ENCODE measurements at places on chromosomes 7 and 10. TPM values are rescaled to one million over a fixed set of nuclear protein-coding genes. Genes with fewer than 3 reads are reported as not detected.

GRCh38 chr10:98758463-98758862, 311.7 kb upstream of the HPS1 start:
- DNase-seq = no peak

DNA sequence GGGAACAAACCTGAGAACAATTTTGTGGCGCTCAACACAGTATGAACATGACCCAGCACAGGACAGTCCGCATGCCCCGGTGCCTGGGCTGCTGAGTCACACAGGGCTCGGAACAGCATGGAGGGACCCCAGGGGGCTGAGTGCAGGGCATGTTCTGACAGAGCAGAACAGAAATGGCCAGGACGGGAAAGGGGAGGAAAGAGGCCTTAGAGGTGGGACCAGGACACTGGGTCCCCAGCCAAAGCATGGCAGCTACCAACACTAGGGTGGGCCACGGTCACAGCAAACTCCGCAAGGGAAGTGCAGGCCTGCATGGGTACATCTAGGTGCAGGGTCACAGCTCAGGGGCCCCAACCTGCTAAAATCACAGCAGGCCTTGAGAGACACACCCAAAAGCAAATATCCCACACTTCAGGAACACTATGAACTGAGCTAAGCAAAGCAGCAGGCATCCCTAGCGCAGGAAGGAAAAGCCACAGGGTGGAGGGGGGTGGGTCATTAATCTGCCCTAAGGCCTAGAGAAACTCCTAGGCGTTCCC, 5.6 kb downstream of the IMPDH1 start:
- no peak for DNase-seq

DNA sequence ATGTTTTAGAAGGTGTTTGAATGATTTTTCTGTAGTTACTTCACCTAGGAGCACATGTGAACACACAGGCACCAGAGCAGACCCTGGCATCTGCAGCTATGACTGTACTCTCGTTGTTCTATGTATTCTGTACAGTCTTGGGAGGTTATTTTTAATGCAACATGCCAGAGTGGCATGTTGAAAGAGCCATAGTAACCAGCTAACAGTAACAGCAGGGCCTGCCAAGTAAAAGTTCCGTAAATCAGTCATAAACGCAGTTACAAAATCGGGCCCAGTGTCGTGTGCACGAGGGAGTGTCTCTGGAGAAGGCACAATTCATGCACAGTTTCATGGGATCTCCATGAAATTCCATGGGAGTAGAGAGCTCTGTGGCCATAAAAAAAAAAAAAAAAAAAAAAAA, 108.3 kb upstream of the CDK6 start:
- DNase-seq = no peak

The MOGAT3 gene
- not detected for total RNA-seq

DNA sequence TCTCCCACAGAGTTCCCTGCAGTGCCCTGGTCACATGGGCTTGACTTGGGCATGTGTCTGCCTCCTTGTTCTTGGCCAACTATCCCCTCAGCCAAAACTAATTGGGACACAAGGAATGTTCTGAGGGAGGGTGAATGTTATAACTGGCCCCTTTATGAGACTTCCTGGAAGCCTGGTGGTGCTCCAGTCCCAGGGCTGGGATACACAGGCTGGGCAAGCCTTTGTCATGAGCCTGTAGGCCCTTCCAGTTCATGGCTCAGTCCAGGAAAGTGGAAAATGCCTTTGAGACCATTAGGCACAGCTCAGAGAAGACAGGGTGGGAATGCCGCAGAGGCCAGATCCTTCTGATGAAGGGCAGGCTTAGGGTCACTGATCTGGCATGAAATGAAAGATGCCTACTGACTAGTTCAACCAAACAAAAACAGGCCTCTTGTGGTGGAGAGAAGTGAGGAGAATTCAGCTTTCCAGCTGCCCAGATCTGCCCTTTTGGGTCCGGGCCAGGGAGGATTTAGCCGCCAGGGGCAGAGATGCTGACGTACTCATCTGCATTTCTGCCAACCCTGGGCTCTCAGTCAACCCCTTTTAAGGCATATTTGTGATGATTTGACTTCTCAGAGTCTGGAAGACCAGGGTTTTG, 961.5 kb downstream of the KCNMA1 start:
- no peak for DNase-seq

- DNase-seq = no peak
These were observed 170.4 kb downstream of the ARID5B start for GRCh38 chr10:62071846-62072281.

- DNase-seq = no peak
These were observed 51.4 kb upstream of the AOAH start for GRCh38 chr7:36775676-36776075.

The FGL2 gene
- not detected for total RNA-seq

DNA sequence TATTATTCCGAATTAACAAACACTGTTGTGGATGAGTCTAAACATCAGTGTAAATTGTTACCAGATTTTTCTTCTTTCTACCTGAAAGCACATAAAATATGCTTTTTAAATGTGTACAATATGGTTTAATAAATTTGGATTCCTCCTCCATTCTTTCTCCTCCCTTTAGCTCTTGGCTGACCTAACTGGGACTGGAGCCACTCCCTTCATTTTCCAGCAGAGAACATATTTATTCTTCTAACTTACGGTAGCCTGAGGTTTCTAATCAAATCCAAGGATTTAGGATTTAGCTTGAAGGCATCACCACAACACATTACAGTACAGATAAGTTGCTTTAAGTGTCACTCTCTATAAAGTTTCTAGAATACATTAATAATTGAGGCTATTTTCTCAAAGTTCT, 88.2 kb upstream of the SEMA3C start:
- no peak for DNase-seq

DNA sequence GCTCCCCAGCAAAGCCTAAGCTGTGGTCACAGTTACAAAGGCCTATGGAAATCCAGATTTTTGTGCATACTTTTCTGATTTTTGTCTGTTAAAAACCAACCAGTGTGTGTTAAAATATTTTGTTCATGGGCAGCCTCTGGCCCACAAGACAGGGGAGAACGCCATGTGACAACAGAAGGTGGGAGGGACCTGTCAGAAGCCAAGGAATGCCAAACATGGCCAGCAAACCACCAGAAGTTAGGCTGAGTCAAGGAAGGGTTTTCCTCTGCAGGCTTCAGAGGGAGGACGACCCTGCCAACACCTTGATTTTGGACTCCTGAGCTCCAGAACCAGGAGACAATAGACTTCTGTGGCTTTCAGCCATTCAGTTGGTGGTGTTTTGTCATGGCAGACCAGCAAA, 127.3 kb downstream of the CUL2 start:
- no peak for DNase-seq
